Type B pancreatic cell (in vitro differentiated cells): ENCODE measurements at places on chromosomes 4 and X.

GRCh38 chr4:99414401-99414800 lies 20.7 kb downstream of the ADH7 start:
- DNase-seq = no peak

GRCh38 chr4:8532245-8532781 lies 47.9 kb upstream of the GPR78 start:
- DNase-seq = no peak

DNA sequence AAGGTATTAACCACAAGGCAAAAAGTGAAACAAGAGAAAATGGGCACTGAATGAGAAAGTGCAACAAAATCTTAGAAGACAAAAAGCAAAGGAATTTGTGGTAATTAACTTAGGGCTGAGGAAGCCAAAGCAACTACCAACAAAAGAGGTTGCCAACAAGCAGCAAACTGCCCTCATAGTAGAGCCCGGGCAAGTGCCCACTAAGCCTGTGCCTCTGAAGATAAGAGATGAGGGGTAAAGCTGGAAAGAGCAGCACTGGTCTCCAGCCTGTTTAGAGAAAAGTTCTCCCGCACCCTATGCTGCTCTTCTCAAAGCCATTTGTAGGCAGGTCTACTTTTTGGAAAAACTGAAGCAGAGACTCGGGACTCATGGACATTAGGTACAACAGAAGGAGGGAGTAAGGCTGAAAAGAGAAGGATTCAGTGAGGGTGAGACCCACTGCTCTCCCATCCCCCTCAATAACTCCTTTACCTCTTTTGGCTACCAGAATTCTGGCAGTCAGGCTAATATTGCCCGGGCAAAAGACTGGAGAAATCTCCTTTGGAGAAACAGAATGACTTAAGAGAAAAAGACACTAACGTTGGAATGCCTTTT lies 29.6 kb upstream of the KCNE5 start:
- no peak for DNase-seq

- no peak for DNase-seq
These were observed 775 bp upstream of the YIPF6 start for GRCh38 chrX:68498044-68498507.

DNA sequence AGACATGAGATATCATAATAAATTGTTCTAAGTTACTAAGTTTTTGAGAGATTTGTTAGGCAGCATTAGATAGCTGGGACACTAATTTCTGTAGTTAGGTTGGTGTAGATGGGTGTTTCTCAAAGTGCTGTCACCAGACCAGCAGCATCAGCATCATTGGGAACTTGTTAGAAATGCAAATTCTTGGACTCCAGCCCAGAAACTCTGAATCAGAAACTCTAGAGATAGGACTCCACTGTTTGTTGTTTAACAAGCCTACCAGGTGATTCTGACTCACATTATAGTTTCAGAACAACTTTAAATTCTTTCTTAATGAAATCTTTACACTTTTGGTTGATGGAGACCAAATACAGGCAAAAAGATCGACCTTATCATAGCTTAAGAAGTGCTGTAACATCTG lies 173.7 kb downstream of the PABPC4L start:
- DNase-seq = no peak

DNA sequence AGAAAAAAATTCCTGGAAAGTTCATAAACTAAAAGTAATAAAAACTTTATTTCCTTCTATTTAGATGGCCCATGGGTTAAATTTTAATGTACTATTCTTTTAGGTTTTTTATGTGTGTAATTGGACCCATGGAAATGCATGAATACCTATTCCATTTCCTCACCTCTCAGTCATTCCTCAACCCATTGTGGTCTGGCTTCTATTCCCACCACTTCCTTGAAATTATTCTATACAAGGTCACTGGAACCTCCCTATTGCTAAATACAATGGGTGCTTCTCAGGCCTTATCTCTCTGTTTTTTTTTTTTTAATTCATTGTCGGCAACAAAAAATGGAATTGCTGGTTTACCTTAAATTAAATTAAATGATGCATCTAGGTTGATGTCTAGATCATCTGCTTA lies 17.2 kb downstream of the SLC39A8 start:
- no peak for DNase-seq
